ENCODE measurements at places on chromosomes 6 and 20. TPM values are rescaled to one million over a fixed set of nuclear protein-coding genes. Genes with fewer than 3 reads are reported as not detected.
A peak's percentile ranks its signal among the peaks of the same experiment; 100 is the strongest.

ENPP3 gene
- total RNA-seq: 4.4 TPM

PTPRK gene
- 26.8 TPM for total RNA-seq

KCNQ5 gene
- 1.7 TPM for total RNA-seq

ZBTB46 gene
- 5.8 TPM for total RNA-seq

SDCBP2 gene
- total RNA-seq: 2.1 TPM

ECT2L gene
- total RNA-seq: 0.09 TPM

CTCFL gene
- 0.05 TPM for total RNA-seq

ZNF318 gene
- 8.0 TPM for total RNA-seq

NRN1 gene
- 4.2 TPM for total RNA-seq

TULP4 gene
- 57.1 TPM for total RNA-seq

CGA gene
- 1.5 TPM for total RNA-seq

GRCh38 chr6:25550631-25551030 is 101.4 kb upstream of the SCGN start:
- H3K4me1 ChIP-seq: no peaks in the 10 kb centered on the region
- H3K4me3 ChIP-seq: no peak overlapping the region
- peaks cover 4% of the 10 kb centered on the region for H3K36me3 ChIP-seq

- H3K36me3 ChIP-seq: no peaks in the 10 kb centered on the region
- H3K4me1 ChIP-seq: no peaks in the 10 kb centered on the region
- H3K27me3 ChIP-seq: no peaks in the 10 kb centered on the region
These were observed 192.5 kb upstream of the PLCB4 start for GRCh38 chr20:8876366-8876765.

GRCh38 chr6:73801652-73802268 is 105.8 kb downstream of the CD109 start:
- H3K27ac ChIP-seq: no peak overlapping the region
- H3K36me3 ChIP-seq: no peaks in the 10 kb centered on the region
- no peak for DNase-seq
- H3K4me3 ChIP-seq: no peak overlapping the region
- H3K27me3 ChIP-seq: no peaks in the 10 kb centered on the region

- no peaks in the 10 kb centered on the region for H3K27me3 ChIP-seq
- no peak overlapping the region for H3K4me3 ChIP-seq
These were observed 309.8 kb downstream of the HIVEP2 start for GRCh38 chr6:142635130-142635529.

DNA sequence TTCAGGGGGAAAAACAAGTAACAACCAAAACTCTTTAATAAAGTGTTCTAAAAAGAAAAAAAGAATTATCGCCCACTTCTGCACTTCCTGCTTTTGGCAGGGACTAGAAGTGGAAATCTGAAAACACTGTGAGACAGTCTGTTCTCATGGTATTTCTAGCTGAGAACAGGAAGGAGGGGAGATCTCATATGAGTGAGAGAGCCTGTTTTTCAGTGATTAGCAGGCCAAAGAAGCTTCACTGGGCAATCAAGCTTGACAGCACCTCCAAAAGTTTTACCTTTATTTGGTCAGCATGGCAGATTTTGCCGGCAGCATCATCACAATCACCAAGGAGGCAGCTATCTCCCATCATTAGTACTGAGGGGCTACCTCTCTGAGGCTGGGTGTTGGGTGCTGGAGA is 79.5 kb upstream of the ATXN1 start:
- H3K27ac ChIP-seq: no peak overlapping the region
- H3K36me3 ChIP-seq: no peaks in the 10 kb centered on the region
- no peaks in the 10 kb centered on the region for H3K27me3 ChIP-seq
- DNase-seq: no peak
- peaks cover 5% of the 10 kb centered on the region for H3K4me1 ChIP-seq

GRCh38 chr6:1885576-1886011 is 275.9 kb downstream of the FOXC1 start:
- no peak overlapping the region for H3K4me3 ChIP-seq
- DNase-seq: no peak
- H3K36me3 ChIP-seq: no peaks in the 10 kb centered on the region
- H3K4me1 ChIP-seq: no peaks in the 10 kb centered on the region
- H3K27ac ChIP-seq: no peak overlapping the region

GRCh38 chr20:40630713-40631112 is 58.3 kb downstream of the MAFB start:
- H3K36me3 ChIP-seq: no peaks in the 10 kb centered on the region
- no peaks in the 10 kb centered on the region for H3K4me1 ChIP-seq
- H3K27me3 ChIP-seq: no peaks in the 10 kb centered on the region
- no peak for DNase-seq
- H3K4me3 ChIP-seq: no peak overlapping the region

GRCh38 chr20:34567892-34568865 is 9.7 kb downstream of the MAP1LC3A start:
- no peak for DNase-seq
- peaks cover 27% of the 10 kb centered on the region for H3K36me3 ChIP-seq
- H3K4me1 ChIP-seq: no peaks in the 10 kb centered on the region
- no peaks in the 10 kb centered on the region for H3K27me3 ChIP-seq

- peaks cover 43% of the 10 kb centered on the region for H3K4me1 ChIP-seq
- peak overlapping the region; percentile 52 for H3K27ac ChIP-seq
- no peak for DNase-seq
These were observed 46.5 kb downstream of the ADTRP start for GRCh38 chr6:11732036-11732631.

- H3K36me3 ChIP-seq: no peaks in the 10 kb centered on the region
- H3K27ac ChIP-seq: no peak overlapping the region
- no peaks in the 10 kb centered on the region for H3K4me1 ChIP-seq
- no peak overlapping the region for H3K4me3 ChIP-seq
These were observed 33.6 kb downstream of the KCNB1 start for GRCh38 chr20:49448917-49449316.

GRCh38 chr20:58388882-58389323 is at the start of gene VAPB:
TSS of gene VAPB (plus strand) at chr20:58389229. CDS start at chr20:58389460, 231 bp downstream.
- H3K27ac ChIP-seq: peak within 1 kb of the TSS; percentile 89
- peaks cover 2% of the 10 kb centered on the region for H3K36me3 ChIP-seq
- H3K4me3 ChIP-seq: peak within 1 kb of the TSS; percentile 84

GRCh38 chr6:8435093-8435844 is at the start of gene SLC35B3:
TSS of gene SLC35B3 (minus strand) at chr6:8435545.
- peaks cover 8% of the 10 kb centered on the region for H3K4me1 ChIP-seq
- peak within 1 kb of the TSS; percentile 88 for H3K27ac ChIP-seq
- peak; percentile 98 for DNase-seq
- H3K36me3 ChIP-seq: no peaks in the 10 kb centered on the region
- H3K27me3 ChIP-seq: no peaks in the 10 kb centered on the region

GRCh38 chr6:34202329-34203201 is 34.1 kb upstream of the HMGA1 start:
- no peaks in the 10 kb centered on the region for H3K4me1 ChIP-seq
- no peaks in the 10 kb centered on the region for H3K36me3 ChIP-seq
- DNase-seq: no peak
- peaks cover 3% of the 10 kb centered on the region for H3K27me3 ChIP-seq
- H3K27ac ChIP-seq: no peak overlapping the region

DNA sequence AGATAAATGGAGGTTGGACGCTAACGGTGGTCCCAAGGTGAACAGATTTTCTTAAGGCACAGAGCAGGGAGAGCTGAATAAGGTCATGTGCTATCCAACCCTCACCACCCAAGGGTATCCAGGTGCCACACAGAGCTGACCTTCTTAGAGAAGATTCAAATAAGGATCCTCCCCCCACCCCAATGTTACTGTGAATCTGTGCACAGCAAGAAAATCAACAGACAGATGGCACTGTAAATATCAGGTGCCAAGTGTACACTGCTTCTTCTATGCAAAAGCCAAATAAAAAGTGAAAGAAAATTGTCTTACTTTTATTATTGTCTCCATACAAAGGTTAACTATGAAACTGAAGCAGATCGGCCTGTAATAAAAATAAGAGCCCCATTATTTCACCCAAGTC is 96.9 kb downstream of the PAK5 start:
- no peak overlapping the region for H3K27ac ChIP-seq
- no peaks in the 10 kb centered on the region for H3K27me3 ChIP-seq
- DNase-seq: no peak
- H3K4me3 ChIP-seq: no peak overlapping the region
- no peaks in the 10 kb centered on the region for H3K36me3 ChIP-seq

- DNase-seq: no peak
- no peak overlapping the region for H3K4me3 ChIP-seq
- no peaks in the 10 kb centered on the region for H3K27me3 ChIP-seq
- H3K36me3 ChIP-seq: no peaks in the 10 kb centered on the region
These were observed 26.7 kb downstream of the MAN1A1 start for GRCh38 chr6:119322715-119323350.

DNA sequence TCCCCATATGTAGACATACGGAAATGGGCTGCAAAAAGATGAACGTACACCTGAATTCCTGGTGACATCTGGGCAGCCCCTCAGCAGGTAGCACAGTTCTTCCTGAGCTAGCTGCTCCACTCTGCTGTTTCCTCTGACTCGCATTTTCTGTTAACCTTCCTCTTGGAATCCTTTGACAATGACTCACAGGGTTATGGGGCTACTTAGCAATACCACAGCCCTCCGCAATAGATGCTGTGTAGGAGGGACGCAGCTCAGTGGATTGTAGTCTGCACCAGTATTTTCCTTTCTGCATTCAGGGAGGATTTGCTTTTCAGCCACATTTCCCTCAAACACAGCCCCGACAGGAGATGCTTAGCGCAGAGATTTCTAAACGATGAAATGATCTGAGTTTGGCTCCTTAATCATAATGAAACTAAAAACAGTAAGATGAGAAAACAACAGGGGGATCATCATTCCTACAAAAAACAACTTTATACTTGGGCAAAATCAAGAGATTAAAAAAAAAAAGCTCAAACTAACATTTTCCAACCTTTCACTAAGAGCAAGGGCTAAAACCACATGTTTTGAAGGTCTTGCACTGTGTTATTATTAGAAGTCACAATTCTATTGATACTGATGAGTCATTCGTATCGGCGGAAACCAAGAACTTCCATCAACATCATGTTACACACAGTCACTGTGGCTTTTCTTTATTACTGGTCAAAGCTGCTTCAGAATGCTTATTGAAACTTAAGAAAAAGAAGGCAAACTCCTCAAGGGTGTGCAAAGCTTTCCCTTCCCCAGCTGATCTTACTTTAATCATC is 12.2 kb downstream of the BACH2 start:
- DNase-seq: no peak
- no peak overlapping the region for H3K4me3 ChIP-seq
- H3K36me3 ChIP-seq: no peaks in the 10 kb centered on the region

- DNase-seq: no peak
- H3K36me3 ChIP-seq: no peaks in the 10 kb centered on the region
- H3K4me3 ChIP-seq: no peak overlapping the region
- no peak overlapping the region for H3K27ac ChIP-seq
These were observed 199.2 kb upstream of the CDH4 start for GRCh38 chr20:61052776-61053442.

- no peaks in the 10 kb centered on the region for H3K36me3 ChIP-seq
- H3K27ac ChIP-seq: no peak overlapping the region
- no peak for DNase-seq
- H3K4me3 ChIP-seq: no peak overlapping the region
- no peaks in the 10 kb centered on the region for H3K4me1 ChIP-seq
- H3K27me3 ChIP-seq: no peaks in the 10 kb centered on the region
These were observed 115.1 kb downstream of the GJA1 start for GRCh38 chr6:121550491-121551010.

DNA sequence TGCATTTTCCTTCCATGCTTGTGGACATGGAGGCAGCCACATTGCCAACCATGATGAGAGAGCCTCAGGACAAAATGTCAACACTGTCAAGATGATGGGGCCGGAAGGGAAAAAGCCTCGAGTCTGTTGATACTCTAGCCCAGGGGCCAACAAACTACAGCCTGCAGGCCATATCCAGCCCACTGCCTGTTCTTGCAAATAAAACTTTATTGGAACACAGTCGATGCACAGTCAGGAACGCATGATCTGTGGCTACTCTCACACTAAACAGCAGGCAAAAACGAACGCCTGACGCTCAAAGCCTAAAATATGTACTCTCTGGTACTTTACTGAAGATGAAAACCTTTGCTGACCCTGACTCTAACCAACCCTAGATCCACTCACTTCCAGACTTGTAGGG is 72.3 kb downstream of the BMP7 start:
- no peak overlapping the region for H3K27ac ChIP-seq
- no peaks in the 10 kb centered on the region for H3K27me3 ChIP-seq
- H3K36me3 ChIP-seq: no peaks in the 10 kb centered on the region
- no peak overlapping the region for H3K4me3 ChIP-seq
- no peaks in the 10 kb centered on the region for H3K4me1 ChIP-seq
- DNase-seq: no peak

GRCh38 chr20:58603721-58604120 is 47.4 kb upstream of the STX16 start:
- H3K4me1 ChIP-seq: no peaks in the 10 kb centered on the region
- H3K27ac ChIP-seq: no peak overlapping the region
- H3K4me3 ChIP-seq: no peak overlapping the region
- H3K36me3 ChIP-seq: no peaks in the 10 kb centered on the region

GRCh38 chr6:6033858-6034257 is 27.1 kb upstream of the NRN1 start:
- H3K4me3 ChIP-seq: no peak overlapping the region
- DNase-seq: no peak
- H3K27me3 ChIP-seq: no peaks in the 10 kb centered on the region
- H3K27ac ChIP-seq: no peak overlapping the region
- H3K36me3 ChIP-seq: no peaks in the 10 kb centered on the region

DNA sequence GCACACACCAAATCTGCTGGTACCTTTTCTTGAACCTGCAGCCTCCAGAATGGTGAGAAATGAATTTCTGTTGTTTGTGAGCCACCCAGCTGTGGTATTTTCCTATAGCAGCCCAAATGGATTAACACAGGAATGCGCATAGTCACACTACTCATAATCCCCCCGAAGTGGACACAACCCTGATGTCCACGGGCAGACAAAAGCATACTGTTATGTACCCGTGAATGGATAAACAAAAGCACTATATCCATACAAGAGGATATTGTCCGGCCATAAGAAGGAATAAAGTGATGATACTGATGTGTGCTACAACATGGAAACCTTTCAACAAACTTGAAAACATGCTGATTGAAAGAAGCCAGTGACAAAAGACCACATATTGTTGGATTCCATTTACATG is 25.1 kb upstream of the RPP40 start:
- DNase-seq: no peak
- peaks cover 2% of the 10 kb centered on the region for H3K4me1 ChIP-seq
- no peak overlapping the region for H3K4me3 ChIP-seq
- no peaks in the 10 kb centered on the region for H3K27me3 ChIP-seq
- no peaks in the 10 kb centered on the region for H3K36me3 ChIP-seq

DNA sequence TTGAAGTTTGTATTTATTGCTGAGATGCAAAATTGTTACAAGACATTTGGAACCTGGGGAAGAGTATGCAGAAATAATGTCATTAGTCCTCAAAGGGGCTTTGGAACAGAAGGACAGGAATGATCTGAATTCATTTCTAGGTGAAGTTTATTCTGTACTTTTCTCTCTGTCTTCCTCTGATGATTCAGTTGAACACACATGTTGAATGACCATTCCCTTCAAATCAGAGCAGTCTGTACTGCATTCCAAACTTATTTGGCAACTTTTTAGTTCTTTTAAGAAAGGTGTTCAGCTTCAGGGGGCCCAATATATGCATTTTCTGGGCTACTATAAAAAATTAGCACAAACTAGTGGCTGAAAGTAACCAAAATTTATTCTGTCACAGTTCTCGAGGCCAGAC is 213.9 kb upstream of the LAMP5 start:
- H3K36me3 ChIP-seq: no peaks in the 10 kb centered on the region
- H3K4me3 ChIP-seq: no peak overlapping the region
- no peaks in the 10 kb centered on the region for H3K4me1 ChIP-seq
- no peaks in the 10 kb centered on the region for H3K27me3 ChIP-seq
- DNase-seq: no peak
- H3K27ac ChIP-seq: no peak overlapping the region

- H3K27ac ChIP-seq: no peak overlapping the region
- no peak overlapping the region for H3K4me3 ChIP-seq
- peaks cover 4% of the 10 kb centered on the region for H3K27me3 ChIP-seq
- no peaks in the 10 kb centered on the region for H3K4me1 ChIP-seq
These were observed 181.9 kb downstream of the NFATC2 start for GRCh38 chr20:51360451-51361201.

- no peak for DNase-seq
- no peak overlapping the region for H3K4me3 ChIP-seq
- no peaks in the 10 kb centered on the region for H3K27me3 ChIP-seq
- no peak overlapping the region for H3K27ac ChIP-seq
These were observed 41.5 kb downstream of the FHL5 start for GRCh38 chr6:96604420-96604819.
